ENCODE measurements at places on chromosomes 4 and X. TPM values are rescaled to one million over a fixed set of nuclear protein-coding genes. Genes with fewer than 3 reads are reported as not detected.

Gene CXCL10
- total RNA-seq: 0.08 TPM

Gene UGT2B11
- 0.12 TPM for total RNA-seq

Gene RRH
- not detected for total RNA-seq

Gene FREM3
- total RNA-seq: not detected

Gene BEND2
- total RNA-seq: not detected

Gene LNX1
- total RNA-seq: not detected
